ENCODE measurements at places on chromosomes 4 and X. TPM values are rescaled to one million over a fixed set of nuclear protein-coding genes. Genes with fewer than 3 reads are reported as not detected.

SPANXC gene
- total RNA-seq, result not detected

MAGEB2 gene
- not detected for total RNA-seq

EPGN gene
- total RNA-seq, result 0.42 TPM

MAGEA1 gene
- not detected for total RNA-seq

NSG1 gene
- 19.5 TPM for total RNA-seq

MRFAP1L1 gene
- total RNA-seq, result 117 TPM

All from naive thymus-derived CD4-positive, alpha-beta T cell (primary cell).